ENCODE measurements at places on chromosomes 5 and 9. TPM values are rescaled to one million over a fixed set of nuclear protein-coding genes. Genes with fewer than 3 reads are reported as not detected.
A peak's percentile ranks its signal among the peaks of the same experiment; 100 is the strongest.

- DNase-seq, result no peak
Measured at GRCh38 chr5:154523709-154524108, 45.7 kb upstream of the HAND1 start.

DNA sequence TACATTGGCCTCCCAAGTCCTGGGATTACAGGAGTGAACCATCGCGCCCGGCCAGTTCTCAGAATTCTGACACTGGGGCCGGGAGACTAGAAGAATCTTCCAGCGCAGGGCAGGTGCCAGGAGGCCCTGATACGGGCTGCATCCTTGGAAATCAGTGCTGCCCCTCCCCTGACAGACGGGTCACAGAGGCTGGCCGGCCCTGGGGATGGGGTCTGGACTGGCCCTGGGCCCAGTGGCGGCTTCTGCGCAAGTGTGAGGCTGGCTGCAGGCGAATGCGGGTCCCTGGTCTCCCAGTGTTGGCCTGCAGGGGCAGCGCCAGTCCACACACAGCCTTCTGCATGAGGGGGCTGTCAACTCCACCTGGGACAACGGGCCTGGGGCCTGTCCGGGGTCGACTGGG is 831 bp upstream of the TBC1D9B start:
- DNase-seq, result no peak

- DNase-seq, result peak; percentile 69
Measured at GRCh38 chr5:119411361-119412278, 40.7 kb upstream of the HSD17B4 start.

- no peak for DNase-seq
Measured at GRCh38 chr9:113380869-113381378, 4.1 kb upstream of the HDHD3 start.

DNA sequence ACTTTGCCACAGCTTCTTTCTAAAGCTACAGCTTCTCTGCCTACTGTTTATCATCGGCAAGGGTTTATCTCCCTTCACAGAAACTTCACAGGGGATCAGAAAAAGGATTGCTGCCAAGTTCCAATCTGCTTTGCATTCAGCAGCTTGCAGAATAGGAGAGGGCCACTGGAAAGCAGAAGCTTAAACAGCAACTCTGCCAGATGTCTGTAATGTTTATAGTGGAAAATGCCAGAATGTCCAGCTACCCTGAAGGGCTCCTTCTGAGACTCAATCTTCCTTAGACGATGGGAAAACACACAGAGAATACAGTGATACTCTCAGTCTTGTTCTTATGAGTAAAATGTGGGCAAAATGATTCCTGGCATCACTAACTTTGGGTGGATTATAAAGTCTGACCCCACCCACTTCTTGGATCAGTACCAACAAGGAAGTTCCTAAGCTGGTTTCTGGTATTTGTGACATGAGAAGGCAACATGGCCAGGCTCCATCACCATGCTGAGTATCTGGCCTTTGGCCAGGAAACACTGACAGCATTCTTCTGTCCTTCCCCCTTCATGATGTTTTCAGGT is 19.0 kb downstream of the STOM start:
- peak; percentile 86 for DNase-seq

DNA sequence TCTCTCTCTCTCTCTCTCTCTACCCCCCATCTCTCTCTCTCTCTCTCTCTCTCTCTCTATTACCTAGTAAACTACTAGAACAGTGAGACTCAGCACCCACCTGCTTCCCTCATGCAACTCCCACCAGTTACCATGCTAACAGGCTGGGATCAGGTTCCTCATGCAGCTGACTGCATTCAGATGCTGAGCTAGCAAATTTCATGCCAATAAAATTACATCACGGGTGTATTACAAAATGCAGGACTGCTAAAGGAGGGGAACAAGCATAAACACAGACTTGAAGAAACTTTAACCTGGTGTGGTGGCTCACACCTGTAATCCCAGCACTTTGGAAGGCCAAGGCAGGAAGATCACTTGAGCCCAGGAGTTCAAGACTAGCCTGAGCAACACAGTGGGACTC is 76.0 kb downstream of the CEMIP2 start:
- no peak for DNase-seq

DNA sequence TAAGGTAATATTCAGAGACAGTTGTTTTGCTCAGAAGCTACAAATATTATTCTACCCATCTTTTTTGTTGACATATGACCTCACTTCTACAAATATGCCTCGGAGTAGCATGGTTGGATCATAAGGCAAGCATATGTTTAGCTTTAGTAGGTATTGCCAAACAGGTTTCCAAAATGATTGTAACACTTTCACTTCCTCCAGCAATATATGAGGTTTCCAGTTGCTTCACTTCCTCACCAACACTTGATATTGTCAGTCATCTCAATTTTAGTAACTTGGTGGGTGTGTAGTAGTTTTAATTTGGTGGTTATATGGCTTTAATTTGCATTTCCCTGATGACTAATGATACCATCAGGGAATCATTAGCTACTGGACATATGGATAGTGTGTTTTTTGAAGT is 46.7 kb downstream of the TNFSF8 start:
- no peak for DNase-seq

GRCh38 chr5:35963381-35963843 is 25.0 kb upstream of the CAPSL start:
- no peak for DNase-seq

GRCh38 chr9:98555651-98556465 is 152.9 kb downstream of the GABBR2 start:
- DNase-seq, result no peak

- no peak for DNase-seq
Measured at GRCh38 chr9:122402874-122403273, 32.0 kb downstream of the PTGS1 start.

- DNase-seq, result no peak
Measured at GRCh38 chr5:6900247-6901227, 187.3 kb downstream of the TENT4A start.

- no peak for DNase-seq
Measured at GRCh38 chr5:41109186-41109585, 38.0 kb upstream of the MROH2B start.

DNA sequence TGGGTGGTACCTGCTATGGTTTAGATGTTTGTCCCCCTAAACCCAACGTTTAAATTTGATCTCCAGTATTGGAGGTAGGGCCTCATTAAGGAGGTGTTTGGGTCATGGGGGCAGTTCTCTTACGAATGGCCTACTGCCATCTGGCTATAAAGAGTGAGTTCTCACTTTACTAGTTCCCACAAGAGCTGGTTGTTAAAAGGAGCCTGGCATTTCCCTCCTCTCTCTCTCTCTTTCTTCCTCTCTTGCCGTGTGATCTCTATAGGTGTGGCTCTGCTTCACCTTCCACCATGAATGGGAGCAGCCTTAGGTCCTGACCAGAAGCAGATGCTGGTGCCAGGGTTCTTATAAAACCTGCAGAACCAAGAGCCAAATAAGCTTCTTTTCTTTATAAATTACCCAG is 193.2 kb upstream of the CDH6 start:
- no peak for DNase-seq

- DNase-seq, result no peak
Measured at GRCh38 chr9:96553070-96553469, 66.6 kb downstream of the CDC14B start.

GRCh38 chr9:91162784-91163443 is 198.8 kb downstream of the AUH start:
- DNase-seq, result no peak

GRCh38 chr9:21579247-21579671 is 97.1 kb upstream of the IFNE start:
- no peak for DNase-seq

DNA sequence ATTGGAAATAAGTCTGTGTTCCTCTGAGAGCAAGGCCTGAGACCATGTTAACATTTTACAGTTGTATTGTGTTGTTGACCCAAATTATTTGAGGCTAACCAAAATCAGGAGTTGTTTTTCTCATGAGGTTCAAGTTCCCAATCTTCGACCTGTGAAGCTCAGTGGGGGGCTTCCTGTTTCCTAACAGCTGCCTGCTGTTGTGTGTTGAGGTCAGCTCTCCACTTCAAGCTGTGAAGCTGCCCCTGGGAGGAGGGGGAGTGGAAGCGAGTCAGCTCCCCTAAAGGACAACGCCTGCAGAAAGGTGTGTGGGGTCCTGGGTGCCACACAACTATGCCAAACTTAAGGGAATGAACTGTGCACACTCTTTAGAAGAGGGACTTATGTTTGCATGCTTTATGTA is 295.5 kb downstream of the IRX1 start:
- DNase-seq, result no peak

- peak; percentile 93 for DNase-seq
Measured at GRCh38 chr9:98998441-98999151, 54.9 kb downstream of the COL15A1 start.

GRCh38 chr9:121373011-121373729 is 3.1 kb upstream of the STOM start:
- DNase-seq, result peak; percentile 69

GRCh38 chr9:111559000-111559610 is 34.1 kb downstream of the ZNF483 start:
- no peak for DNase-seq

DNA sequence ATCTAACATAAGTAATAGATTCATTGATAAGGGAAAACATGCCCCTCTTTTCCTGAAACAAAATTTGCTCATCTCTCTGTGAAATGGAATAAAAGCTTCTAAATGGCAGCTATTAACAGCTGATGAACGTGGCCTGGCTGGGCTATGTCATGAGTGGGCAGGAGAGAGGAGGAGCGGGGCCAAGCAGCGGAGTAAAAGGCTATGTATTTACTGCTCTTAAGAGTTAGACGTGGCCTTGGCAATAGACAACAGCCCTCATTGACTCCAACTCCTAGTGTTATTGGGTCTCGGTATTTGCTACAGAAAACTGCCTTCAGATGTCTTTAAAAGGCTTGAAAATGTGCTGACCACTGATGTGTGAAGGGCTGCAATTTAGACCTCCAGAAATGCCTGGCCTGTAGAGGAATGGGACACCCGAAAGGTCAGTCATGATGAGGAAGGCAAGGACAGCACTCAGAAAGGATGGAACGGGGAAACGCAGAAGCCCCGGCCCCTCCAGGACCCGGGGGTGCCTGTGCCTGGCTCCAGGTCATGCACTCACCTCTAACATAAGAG is 116.8 kb downstream of the PDZD2 start:
- DNase-seq, result no peak

- peak; percentile 64 for DNase-seq
Measured at GRCh38 chr9:128113526-128114325, 13.8 kb downstream of the PTGES2 start.

DNA sequence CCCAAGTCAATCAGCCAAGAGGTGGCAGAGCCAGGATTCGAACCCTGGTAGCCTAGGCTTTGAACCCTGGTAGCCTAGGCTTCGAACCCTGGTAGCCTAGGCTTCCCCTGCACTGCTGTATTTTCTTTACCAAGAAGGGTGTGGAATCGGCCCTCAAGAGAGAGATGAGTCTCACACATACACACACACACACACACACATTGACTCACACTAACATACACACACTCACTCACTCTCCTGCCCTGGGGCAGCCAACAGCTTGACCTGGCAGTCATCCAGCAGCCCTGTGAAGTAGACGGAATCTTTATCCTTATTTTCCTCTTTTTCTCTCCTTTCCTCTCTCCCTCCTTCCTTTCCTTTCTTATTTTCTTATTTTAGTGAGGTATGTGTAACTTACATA is 55.4 kb upstream of the RPL26L1 start:
- DNase-seq, result peak; percentile 88

- no peak for DNase-seq
Measured at GRCh38 chr9:121720311-121721057, 69.0 kb downstream of the DAB2IP start.

GRCh38 chr9:116377179-116377798 is 223.7 kb downstream of the PAPPA start:
- no peak for DNase-seq

GRCh38 chr5:166962461-166962860 is 1329.0 kb upstream of the WWC1 start:
- DNase-seq, result no peak

DNA sequence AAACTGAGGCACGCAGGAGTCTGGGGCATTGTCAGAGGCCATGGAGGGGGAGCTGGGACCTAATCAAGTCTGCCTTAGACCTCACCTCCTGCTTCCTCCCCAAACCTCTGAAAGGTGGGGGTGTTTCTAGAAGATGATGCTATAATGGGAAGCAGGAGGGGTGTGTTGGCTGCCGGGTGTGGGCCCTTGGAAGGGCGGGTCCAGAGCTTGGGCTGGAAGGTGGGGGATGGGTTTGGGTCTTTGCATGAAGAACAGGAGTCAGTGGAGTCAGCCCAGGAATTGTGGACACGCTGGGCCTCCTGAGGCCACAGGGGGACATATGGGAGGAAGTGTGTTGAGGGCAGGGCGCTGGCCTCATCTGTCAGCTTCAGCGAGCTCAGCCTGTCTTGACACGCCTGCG is 101.0 kb upstream of the FCN2 start:
- DNase-seq, result no peak

GRCh38 chr5:10635867-10636350 is 72.0 kb downstream of the ANKRD33B start:
- DNase-seq, result no peak

DNA sequence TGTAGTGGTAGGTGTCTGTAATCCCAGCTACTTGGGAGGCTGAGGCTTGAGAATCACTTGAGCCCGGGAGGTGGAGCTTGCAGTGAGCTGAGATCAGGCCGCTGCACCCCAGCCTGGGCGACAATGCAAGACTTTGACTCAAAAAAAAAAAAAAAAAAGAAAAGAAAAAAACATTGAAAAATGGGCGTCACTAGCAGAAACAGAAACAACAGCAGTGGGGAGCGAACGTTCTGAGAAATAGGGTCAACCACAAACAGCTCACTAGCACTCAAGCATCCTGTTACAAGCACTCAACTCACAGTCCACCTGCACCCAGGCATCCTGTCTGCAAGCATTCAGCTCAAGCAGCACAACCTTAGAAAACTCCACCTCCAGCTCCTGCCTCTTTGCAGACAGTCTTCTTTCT is 17.2 kb downstream of the TRIM14 start:
- DNase-seq, result no peak

DNA sequence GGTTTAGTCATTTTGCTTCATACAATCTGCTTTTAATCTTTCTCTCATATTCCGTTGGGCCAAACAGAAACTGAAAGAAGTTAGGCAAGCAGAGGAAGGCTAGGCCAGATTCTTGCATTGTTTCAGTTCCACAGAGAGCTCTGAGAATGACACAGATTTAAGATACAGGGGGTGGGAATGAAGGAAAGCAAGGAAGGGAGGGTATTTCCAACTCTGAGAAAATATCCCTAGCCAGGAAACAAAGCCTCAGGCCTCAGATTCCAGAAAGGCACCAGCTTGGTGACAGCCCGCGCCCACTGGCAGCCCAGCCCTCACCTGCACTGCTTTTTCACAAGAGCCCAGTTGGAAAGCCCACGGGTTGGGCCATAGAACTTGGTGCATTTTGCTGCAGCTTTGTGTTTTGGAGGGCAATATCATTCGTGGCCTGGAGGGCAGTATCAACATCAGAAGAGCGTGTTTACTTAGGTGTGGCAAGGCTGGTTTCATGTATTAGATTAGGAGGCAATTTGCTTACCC is 63.5 kb downstream of the ENC1 start:
- DNase-seq, result no peak

Gene PCDHB12
- polyA plus RNA-seq, result not detected

Gene TMEM174
- polyA plus RNA-seq, result not detected

Gene PLPP7
- polyA plus RNA-seq, result 1.8 TPM

Gene ZFP2
- polyA plus RNA-seq, result not detected

Gene BTNL8
- polyA plus RNA-seq, result 15.6 TPM

Gene PLAC8L1
- not detected for polyA plus RNA-seq

Gene FOXD4L3
- 0.60 TPM for polyA plus RNA-seq

Gene BNIP1
- 14.9 TPM for polyA plus RNA-seq

Gene COL15A1
- 7.1 TPM for polyA plus RNA-seq

Gene ZNF658
- 0.92 TPM for polyA plus RNA-seq

Gene ZNF354C
- 0.23 TPM for polyA plus RNA-seq

Gene SPAG8
- not detected for polyA plus RNA-seq

Gene SOHLH1
- not detected for polyA plus RNA-seq

Gene CCL28
- polyA plus RNA-seq, result 18.3 TPM

Measured in sigmoid colon (tissue), 7 donors.